ENCODE measurements at places on chromosomes 2 and 18. TPM values are rescaled to one million over a fixed set of nuclear protein-coding genes. Genes with fewer than 3 reads are reported as not detected.

Gene HOXD13
- not detected for total RNA-seq

Gene CCDC68
- total RNA-seq, result 4.6 TPM

Gene SNRNP27
- 54.6 TPM for total RNA-seq

Gene SETBP1
- total RNA-seq, result 0.18 TPM

Gene VIL1
- total RNA-seq, result 301 TPM

Gene BIN1
- 0.93 TPM for total RNA-seq

Gene HAAO
- total RNA-seq, result 42.7 TPM

Gene RFX8
- total RNA-seq, result not detected

Gene IGFBP5
- total RNA-seq, result not detected

Gene OTOS
- total RNA-seq, result not detected

Gene VPS54
- total RNA-seq, result 75.4 TPM
